NCI-H226 (cell line): ENCODE measurements at places on chromosomes 12 and 14.

DNA sequence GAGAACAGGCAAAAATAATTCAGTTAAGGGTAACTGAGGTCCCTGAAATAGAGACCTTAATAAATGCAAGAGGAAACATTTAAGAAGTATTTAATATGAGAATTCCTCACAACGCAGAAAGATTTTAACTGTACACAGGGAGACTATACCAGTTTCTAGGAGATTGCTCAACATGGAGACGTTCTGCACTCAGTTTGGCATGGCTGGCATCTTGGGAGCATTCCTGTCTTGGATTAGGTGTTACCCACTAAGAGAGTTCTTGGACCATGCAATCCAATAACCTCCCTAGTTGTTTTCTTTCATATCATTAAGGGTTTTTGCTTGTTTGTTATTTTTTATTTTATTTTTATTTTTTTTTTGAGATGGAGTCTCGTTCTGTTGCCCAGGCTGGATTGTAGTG is 302.4 kb downstream of the NELL2 start:
- peak; percentile 40 for DNase-seq

- no peak for DNase-seq
Observed at GRCh38 chr12:132167611-132168310, 23.5 kb downstream of the NOC4L start.

DNA sequence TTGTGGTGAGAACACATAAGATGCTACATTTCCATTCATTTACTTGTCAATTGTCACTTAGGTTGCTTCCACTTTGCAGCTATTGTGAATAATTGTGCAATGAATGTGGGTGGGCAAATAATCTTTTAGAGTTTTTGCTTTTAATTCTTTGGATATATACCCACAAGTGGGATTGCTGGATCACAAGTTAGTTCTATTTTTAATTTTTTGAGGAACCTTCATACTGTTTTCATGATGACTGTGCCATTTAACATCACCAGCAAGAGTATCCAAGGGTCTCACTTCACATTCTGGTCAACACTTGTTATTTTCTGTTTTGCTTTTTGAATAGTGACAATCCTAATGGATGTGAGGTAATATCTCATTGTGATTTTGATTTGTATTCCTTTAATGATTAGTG is 10.5 kb downstream of the CLEC6A start:
- DNase-seq, result no peak

DNA sequence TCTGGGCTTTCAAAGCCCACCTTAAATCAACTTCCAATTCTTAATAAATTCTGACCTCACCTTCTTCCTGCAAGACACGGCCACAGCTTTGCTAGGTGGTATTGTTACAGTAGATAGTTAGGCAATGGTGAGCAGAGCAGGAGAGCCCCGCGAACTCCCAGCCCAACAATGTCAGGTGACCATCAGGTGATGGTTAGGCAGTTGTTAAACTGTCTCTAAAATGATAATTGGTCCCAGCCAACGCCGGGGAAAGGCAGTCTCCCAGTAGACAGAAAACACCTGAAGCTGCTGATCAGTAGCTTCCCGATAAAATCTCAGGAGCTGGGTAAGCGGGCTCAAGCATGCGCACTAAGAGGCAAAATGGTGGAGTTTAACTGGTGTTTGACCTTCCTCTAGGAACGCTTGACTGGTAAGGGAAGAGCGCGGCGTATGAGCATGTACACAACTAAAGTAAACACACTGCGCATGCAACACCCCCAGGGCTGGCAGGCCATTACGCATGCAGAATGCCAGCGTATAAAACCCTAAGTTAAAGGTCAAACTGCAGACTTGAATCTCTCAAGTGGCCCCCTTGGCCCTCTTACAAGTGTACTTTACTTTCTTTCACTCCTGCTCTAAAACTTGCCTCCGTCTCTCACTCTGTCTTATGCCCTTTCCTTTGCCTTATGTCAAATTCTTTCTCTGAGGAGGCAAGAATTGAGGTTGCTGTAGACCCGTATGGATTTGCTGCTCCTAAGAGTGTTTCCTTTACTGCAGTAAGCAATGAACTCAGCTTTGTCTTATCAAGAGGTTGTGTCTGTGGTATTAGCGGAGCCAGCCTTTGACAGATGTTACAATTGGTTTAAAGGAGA is 113.5 kb downstream of the C12orf75 start:
- DNase-seq, result peak; percentile 72

DNA sequence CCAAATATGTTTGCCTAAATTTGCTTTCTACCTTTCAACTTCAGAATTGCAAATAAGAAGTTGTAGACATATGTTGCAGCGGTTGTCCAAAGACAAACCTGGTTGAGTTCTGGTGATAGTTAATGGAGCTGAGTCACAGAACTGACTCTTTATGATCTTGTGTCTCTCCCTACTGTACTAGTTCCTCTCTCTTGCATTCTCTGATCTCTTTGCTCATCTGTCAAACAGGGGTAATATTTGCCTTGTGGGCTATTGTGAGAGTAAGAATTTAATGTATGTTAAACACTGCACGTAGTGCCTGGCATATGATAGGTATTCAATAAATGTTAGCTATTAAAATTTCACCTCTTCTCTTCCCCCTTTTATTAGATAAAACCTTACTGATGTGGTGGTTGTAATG is 283.5 kb upstream of the RGS6 start:
- DNase-seq, result no peak

GRCh38 chr12:94165670-94166364 is 17.4 kb downstream of the PLXNC1 start:
- no peak for DNase-seq

DNA sequence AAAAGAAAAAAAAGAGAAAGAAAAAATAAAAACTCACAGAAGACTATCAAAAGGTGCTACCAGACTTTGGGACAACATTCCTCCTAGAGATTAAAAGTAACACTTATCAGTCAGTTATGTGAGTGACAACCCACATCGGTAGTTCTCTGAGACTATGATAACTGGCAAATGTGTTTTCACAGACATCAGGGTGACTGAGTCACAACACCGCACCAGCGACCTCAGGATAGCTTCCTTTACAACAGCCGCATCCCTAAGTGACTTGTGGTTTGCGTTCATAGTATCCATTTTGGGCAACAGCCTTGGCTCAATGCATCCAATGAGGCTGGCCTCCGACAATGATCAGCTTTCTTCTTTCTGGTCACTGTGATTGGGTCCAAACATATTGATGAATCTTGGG is 359.1 kb downstream of the TMEM132D start:
- no peak for DNase-seq

DNA sequence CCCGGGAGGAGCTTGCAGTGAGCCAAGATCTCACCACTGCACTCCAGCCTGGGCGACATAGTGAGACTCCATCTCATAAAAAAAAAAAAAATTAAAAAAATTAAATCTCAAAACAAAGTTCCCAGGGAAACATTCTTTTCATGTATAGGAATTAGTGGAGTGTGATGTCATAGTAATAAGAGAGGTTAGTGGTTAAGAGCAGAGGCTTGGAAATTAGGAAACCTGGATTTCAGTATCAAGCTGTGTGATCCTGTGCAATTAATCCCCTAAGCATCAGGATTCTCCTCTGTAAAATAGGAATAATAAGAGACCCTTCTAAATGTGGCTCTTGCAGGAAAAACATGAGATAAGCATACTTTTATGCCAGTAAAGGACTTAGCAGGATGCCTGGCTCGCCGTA is 3.1 kb upstream of the TXNRD1 start:
- DNase-seq, result no peak

- DNase-seq, result no peak
Observed at GRCh38 chr12:65642061-65642661, 182.1 kb upstream of the HMGA2 start.

DNA sequence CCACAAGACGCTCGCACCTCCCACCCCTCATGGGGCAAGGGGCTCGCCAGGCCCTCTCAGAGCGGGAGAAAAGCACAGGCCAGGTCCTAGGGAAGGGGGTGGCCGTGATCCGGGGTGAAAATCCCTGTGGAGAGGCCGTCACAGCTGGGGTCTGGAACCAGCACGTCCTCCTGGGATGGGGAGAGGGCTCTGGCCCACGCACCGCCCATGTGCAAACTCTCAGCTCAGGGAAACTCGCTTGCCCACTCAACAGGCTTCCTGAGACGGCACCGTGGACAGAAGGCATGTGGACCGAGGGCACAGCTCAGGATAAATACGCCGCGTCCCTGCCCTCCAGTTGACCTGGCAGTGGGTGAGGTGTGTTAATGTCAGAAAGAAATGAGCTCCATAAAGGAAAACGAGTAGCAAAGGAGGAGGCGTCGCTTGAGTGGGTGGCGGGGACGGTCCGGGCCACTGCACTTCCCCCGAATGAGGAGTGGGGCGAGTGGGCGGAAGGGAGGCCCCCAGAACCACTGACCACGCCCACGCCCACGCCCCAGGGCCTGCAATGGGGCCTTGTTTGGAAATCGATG is 57.6 kb upstream of the GALNT9 start:
- no peak for DNase-seq

DNA sequence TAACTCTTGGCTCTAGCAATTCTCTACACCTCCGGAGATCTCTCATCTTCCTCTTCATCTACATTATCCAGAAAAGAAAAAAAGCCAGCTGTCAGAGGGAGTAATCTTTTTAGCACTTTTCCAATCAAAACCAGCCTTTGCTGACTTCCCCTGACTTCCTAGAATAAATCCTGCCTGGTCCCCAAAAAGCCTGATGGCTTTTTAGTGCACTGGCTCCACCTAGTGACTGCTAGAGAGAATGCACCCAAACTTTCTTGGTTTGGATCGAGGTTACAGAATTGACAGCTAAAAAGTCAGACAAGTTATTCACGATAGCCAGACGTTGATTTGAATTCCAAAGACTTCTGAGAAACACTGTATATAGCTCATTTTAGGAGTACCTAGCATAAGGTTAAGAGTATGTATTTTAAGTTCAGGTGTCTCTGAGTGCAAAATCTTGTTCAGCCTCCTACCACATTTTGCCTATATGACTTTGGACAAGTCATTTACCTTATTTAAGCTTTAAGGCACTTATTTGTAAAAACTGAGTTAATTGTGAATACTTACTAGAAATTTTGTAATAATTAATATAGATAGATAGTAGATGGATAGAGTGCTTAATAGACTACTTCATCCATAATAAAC is 185.7 kb upstream of the GRIN2B start:
- DNase-seq, result peak; percentile 20

- no peak for DNase-seq
Observed at GRCh38 chr12:49098035-49098451, 3.4 kb upstream of the DHH start.

GRCh38 chr14:104359969-104360442 is 219.6 kb upstream of the C14orf180 start:
- DNase-seq, result no peak

GRCh38 chr12:54479421-54479820 is 6.0 kb upstream of the GTSF1 start:
- peak; percentile 65 for DNase-seq

DNA sequence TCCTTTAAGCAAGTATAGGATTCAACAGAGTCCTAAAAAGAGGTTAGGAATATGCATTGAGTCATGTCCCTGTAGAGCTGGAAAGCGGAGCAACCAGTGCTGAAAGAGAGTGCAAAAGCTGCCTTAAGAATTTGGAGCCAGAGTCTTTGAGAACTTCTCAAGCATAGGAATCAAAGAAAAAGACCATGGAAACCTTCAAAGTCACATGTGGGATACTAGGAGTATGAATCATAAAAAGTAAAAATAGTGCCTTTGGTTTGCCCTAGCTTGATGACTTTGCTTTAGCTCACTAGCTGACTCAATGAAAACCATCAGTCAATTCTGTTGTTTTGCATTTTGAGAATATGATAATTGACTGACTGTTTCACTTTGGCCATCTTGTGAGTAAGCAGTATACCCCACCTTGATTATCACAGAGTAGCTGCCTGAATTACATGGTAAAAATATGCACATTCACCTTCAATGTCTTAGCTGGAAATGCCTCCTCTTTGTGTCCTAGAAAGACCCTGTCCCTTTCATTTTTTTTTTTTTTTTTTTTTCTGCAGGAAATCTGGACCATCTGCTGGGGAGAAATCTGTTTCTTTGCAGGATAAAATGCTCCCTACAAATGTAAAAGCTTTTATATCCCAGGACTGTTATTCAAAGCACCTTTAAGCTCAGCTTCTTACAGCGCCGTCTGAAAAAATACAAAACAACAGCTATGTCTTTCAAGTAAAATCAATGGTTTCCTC is 248.6 kb upstream of the KRR1 start:
- peak; percentile 76 for DNase-seq

- no peak for DNase-seq
Observed at GRCh38 chr14:100778951-100779690, 46.8 kb upstream of the MEG3 start.

GRCh38 chr14:65222440-65222858 is 120.1 kb upstream of the MAX start:
- peak; percentile 39 for DNase-seq

DNA sequence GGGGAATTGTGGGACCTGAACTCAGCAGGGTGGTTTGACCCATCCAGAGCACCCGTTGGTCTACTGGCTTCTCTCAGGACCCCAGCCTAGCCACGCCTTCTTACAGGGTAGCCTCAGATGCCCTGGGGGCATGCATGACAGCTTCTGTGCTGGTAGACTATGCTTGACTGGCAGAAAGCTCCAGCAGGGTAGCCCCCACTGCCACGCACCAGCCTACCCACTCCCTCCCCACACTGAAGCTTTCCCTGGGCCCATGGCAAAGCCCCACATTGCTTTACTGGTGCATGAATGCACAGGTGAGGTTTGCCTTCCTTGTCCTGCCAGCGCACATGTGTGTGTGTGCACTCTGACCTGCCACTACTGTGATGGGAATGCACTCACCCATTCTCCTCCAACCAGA is 772.2 kb downstream of the LRFN5 start:
- no peak for DNase-seq

GRCh38 chr12:53803703-53804102 is 51.9 kb upstream of the CISTR start:
- no peak for DNase-seq

- DNase-seq, result no peak
Observed at GRCh38 chr14:95261616-95262510, 57.8 kb downstream of the CLMN start.

GRCh38 chr12:114735680-114736374 is 51.9 kb upstream of the TBX3 start:
- DNase-seq, result no peak

GRCh38 chr12:120767071-120768024 is 41.7 kb downstream of the ACADS start:
- DNase-seq, result no peak

DNA sequence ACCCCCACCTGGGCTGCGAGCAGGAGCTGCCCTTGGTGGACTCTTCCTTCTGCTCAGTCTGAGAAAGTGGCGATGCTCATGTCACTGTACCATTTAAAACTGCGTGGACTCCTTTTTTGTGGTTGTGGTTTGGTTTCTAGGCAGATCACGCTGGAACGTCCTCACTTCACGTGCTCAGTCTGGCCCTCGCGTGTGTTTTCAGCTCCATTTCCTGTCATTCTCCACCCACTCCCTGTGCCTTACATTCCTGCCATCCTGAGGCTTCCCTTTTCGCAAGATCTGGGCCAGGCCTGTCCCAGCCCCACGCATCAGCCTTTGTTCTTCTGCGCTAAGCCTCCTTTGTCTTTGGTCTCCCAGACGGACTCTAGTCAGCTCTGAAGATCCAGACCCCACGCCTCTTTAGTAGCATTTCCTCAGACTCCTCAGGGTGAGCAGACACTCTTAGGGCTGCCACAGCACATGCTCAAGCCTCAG is 105.4 kb downstream of the FBXL14 start:
- DNase-seq, result no peak
